ENCODE measurements at places on chromosomes 2 and 18.

DNA sequence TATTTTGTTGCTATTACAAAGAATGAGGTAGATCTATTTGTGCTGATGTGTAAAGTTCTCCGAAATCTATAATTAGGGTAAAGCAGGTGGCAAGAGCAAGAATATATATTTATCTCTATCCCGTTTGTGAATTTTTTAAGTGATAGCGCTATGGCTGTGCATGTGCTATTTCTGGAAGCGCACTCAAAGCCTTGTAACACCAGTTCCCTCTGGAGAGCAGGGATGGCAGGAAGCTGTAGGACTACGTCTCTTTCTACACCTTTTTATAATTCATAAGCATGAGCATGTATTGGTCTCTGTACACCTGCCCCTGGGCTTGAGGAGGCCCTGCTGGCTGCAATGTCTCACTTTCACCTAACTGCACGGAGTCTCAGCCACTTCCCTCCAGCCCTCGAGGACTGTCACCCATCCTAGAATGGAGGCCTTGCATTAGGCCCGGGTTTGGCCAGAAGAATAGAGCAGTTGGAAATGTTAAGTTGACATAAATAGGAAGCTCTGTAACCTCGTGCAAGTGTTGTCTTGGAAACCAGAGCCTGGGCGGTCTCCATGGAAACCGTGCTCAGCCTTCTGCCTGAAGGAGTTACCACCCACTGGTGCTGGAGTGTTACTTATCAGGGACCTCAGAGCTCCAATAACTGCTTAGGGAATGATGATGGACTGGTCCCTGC, 20.9 kb downstream of the ITM2C start:
- DNase-seq: no peak

DNA sequence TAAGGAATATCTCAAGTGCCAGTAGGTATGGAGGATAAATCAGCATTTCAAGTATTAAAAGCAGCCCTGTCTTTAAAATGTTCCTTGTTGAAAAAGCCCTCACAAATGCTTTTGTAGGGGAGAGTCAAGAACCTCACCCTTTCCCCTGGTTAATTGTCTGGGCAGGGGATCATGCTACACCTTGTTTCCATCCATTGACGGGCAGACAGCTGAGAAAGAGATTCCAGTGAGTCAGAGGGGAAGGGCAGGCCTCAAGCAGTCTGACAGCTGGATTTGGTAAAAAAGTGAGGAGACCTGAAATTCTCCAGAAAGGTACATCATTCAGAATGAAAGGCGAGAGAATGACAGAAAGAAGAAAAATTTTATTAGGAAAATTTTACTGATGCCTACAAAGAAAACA, 203.2 kb upstream of the CYP26B1 start:
- DNase-seq: no peak

DNA sequence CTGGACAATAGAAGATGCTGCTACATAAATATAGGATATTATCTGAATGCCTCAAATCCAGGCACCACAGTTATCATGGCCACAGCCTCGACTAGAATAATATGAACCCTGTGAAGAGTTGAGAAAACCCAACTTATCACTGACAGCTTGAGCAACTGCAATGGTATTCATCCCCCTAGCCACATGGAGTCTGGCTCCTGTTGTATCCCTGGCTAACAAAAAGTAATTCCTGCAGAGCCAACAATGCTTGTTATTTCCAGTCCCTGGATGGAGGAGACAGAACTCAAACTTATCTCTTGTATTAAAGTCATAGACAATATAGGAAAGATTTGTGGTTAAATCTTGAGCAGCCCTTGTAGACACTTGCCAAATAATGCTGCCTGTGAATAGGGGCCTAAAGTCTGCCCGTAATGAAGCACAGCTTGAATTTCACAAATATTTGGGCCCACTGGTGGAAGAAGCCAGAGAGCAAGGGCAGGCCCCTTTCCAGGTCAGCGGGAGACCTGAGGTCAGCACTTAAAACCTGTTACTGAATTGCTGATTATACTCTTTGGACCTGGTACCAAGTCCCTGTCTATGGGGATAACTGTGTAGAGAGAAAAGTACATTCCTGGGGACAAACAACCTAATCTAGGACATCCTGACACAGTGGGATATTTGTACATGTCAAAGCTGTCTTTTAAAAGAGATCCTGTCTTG, 28.4 kb upstream of the SUCLG1 start:
- DNase-seq: peak; percentile 75

- no peak for DNase-seq
Observed at GRCh38 chr2:163703386-163703785, 32.4 kb downstream of the FIGN start.

DNA sequence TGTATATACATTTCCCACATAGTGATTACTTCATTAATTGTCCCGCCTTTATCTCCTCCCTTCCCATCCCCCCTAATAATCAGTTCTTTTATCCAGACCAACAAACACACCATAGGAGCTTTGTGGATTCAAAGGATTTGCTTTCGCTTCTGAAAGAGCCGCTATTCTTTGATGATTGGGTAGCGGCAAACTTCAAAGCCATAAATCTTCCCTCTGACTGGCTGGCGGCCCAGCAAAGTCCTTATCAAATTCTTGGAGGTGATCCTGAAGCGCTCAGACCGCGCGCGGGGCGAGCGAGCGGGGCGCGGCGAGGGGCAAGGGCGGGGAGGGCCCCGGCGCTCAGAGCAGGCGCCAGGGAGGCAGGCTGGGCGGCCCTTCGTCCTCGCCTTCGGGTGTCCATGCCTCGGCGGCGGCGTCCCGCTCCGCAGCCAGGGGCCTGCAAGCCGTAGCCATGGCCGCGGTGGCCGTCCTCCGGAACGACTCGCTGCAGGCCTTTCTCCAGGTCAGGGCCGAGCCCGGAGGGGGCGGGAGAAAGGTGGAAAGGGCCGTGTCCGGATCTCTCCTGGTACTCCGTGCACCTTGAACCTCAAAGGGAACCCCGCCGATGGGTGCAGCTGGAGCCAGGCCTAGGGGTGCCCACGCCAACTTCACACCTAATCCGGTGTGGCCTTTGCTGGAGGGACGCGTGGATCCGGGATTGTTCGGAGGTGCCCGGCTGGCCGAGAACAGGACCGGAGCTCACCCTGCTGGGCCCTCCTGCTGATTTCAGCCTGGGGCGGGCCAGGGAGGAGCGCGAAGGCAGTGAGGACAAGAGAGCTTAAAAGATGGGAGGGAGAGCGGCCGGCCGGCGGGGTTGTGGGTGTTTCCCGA, at the start of gene SP5:
TSS of gene SP5 (plus strand) at position 276 of the 870 bp plus-strand sequence. CDS start at position 452, 176 bp downstream.
- peak; percentile 24 for DNase-seq

- DNase-seq: no peak
Observed at GRCh38 chr18:77334876-77335275, 85.2 kb downstream of the GALR1 start.

- DNase-seq: no peak
Observed at GRCh38 chr18:49854681-49855080, 41.3 kb upstream of the ACAA2 start.

DNA sequence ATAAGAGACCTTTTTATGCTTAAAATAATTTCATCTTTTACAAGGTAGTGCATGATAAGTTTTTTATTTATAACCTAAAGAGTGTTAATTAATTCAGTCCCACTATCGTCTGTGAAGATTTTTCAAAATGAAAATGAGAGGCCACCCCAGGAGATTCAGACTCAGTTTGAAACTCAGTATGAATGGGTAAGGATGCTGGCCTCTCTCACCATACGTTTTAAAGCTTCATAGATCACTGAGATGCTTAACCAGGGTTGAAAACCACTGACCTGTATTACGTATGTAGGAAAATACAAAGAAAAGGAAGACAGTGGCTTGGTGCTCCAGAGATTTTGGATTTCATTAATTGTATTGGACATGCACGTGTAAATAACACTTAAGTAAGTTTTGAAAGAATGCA, 278.7 kb downstream of the FSIP2 start:
- no peak for DNase-seq

DNA sequence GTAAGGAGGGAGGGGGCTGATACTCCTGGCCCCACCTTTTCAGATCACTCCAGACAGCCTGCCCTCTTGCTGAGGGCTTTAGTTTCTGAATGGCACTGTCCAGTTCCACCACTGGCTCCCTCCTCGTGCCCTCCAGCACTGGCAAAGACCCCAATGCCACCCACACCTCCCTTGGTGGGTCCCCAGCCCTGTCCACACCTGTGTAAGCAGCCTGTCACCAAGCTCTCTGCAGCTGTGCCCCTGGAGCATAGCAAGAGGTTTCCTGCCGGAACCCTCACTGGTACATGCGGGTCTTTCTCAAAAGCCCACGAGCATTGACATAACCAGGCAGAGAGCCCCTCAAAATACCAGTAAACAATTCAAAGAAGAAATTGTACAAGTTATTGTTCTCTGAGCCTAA, 17.6 kb upstream of the KIF1A start:
- DNase-seq: no peak

GRCh38 chr2:161570424-161571050, 53.7 kb upstream of the SLC4A10 start:
- no peak for DNase-seq

GRCh38 chr2:191150600-191151330, at the start of gene STAT4:
Gene STAT4 (minus strand): TSS chr2:191150994. CDS start chr2:191148203, 2,791 bp downstream.
- peak; percentile 59 for DNase-seq

DNA sequence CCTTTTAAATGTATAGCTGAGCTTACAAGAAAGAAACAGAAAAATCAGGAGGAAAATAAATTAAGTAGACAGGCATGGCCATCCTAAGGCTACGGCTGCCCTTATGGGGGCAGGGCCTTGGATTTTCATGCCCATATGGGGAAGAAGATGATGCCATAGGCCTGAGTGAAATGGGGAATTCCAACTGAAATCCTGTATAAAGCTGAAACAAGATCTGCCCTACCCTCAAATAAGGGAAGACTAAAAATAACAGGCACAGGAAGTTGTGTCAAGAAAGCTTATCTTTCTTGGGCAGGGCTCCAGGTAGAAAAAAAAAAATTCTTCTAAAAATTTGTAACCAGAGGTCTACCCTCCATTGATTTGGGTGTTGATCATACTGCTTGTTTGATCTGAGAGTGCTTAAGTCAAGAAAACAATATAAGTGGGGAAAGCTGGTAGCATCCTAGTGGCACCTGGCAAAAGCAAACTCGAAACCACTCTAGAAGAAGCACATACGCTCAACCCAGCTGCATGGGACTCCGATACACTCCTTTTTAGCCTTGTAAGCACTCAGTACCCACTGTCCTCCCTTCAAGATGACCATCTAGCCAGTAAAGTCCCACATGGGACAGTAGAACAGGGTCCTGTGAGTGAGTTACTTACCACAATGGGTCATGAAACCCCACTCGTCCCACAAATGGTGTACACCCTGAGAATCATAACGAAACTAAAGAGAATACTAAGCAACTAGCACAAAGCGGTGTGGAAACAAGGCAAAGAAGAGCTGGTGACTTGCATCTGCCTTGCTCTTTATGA, 22.3 kb downstream of the DNAH7 start:
- DNase-seq: peak; percentile 5

- DNase-seq: no peak
Observed at GRCh38 chr18:13580351-13580750, 146.0 kb downstream of the FAM210A start.

- DNase-seq: peak; percentile 38
Observed at GRCh38 chr2:179837408-179837807, 24.0 kb downstream of the ZNF385B start.

DNA sequence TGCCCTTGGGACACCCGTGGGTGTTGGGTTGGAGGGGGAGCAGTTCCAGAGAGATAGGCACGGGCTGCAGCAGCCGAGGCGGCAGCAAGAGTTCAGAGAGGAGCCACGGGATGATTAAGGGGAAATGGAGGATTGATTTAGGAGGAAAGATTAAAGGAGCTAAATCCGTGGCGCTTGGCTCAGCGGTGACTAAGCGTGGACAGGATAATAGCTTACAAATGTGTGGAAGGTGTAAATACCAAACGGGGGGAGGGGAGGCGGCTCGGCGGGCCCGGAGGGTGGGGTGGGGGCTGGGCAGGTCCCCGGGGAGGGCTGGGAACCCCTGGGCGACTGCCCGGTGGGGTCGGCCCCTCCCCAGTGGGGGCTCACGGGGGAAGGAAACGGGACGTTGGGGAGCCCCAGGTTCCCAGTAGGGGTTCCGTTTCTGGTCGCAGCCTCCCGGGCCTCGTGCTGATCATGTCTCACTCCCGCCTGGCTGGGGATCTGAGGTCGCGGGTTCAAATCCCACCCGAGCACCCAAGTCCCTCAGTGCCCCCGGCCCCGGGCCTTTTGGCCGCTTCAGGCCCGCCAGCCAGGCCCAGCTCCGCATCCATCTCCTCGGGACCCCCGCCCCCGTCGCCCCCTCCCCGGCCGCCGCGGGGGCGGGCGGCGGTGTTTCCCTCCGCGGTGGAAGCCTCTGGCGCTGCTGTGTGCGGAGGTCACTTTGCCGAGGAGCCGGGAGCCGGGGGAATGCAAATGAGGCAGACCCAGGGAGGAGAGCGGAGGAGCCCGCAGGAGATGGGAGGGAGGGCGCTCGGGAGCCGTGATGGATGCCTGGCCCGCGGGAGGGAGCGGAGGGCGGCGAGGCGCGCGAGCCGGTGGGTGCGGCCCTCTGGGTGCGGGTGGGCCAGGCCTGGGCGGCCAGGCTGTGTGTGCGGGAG, 8.1 kb downstream of the ASIC4 start:
- peak; percentile 88 for DNase-seq

GRCh38 chr2:238294393-238295143, 6.2 kb upstream of the PER2 start:
- no peak for DNase-seq

- no peak for DNase-seq
Observed at GRCh38 chr18:70200286-70200685, 5.2 kb downstream of the RTTN start.

- no peak for DNase-seq
Observed at GRCh38 chr2:1777781-1778180, 33.5 kb upstream of the PXDN start.

GRCh38 chr2:3899536-3900155, 196.3 kb downstream of the DCDC2C start:
- DNase-seq: no peak

DNA sequence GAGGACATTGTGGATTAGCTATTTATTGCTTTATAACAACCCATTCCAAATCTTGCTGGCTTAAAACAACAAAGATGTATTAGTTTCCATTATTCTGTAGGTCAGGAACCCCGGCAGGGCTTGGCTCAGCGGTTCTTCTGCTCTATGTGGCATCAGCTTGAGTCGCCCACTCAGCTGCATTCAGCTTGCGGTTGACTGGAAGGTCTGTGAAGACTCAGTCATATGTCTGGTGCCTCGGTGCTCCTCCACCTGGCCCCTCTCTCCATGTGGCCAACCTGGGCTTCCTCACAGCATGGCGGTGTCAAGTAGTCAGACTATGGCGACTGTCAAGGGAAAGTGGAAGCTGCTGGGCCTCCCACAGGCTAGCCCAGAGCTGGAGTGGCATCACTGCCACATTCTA, 48.6 kb downstream of the EMILIN2 start:
- no peak for DNase-seq
